ENCODE measurements at places on chromosomes 2 and 18. TPM values are rescaled to one million over a fixed set of nuclear protein-coding genes. Genes with fewer than 3 reads are reported as not detected.

Gene HOXD11
- total RNA-seq = 6.5 TPM

Gene TGFA
- 4.6 TPM for total RNA-seq

Gene PGAP1
- total RNA-seq = 2.3 TPM

Gene SPEG
- total RNA-seq = 10.8 TPM

Gene C2orf81
- 3.2 TPM for total RNA-seq

Gene COL4A4
- total RNA-seq = 2.0 TPM

Gene REG1B
- total RNA-seq = not detected
